Activated CD4-positive, alpha-beta T cell treated with anti-CD3 and anti-CD28 coated beads for 4 hours (primary cell): ENCODE measurements at places on chromosomes 7 and 10.
A peak's percentile ranks its signal among the peaks of the same experiment; 100 is the strongest.

DNA sequence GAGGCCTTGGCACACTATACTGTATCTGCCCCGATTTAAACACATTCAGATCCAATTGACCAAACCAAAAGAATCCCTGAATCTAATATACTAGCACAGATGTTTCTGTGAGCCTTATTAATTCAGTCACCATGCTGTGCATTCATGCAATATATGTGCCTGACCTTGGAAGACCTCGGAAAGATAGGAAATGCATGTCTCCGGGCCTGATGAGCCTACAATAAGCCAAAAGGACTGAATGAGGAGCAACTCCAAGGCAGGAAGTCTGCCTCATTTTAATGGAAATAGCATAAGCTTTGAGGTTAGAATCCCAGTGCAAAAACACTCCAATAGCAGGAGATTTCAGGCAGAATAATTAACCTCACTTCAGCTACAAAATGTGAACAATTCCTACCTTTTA, 316.7 kb downstream of the LRRTM3 start:
- DNase-seq, result no peak

DNA sequence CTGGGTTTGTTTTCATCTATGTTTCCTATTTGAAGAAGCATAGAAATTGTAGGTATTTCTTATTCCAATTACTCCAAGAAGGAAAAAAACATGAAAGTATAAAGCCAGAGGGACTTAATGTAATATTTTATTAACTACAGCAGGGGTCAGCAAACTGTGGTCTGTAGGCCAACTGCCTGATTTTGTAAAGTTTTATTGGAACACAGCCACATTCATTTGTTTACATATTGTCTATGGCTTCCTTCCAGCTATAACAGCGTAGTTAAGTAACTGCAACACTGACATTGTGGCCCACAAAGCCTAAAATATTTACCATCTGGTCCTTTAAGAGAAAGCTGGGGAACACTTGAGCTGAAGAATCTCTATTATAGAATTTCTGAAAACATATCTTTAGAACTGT, 306.2 kb downstream of the BICC1 start:
- DNase-seq, result no peak

GRCh38 chr7:27917119-27917518, 177.2 kb downstream of the TAX1BP1 start:
- DNase-seq, result no peak

GRCh38 chr7:156493942-156494341, 146.6 kb upstream of the RNF32 start:
- no peak for DNase-seq

- no peak for DNase-seq
Measured at GRCh38 chr7:86814661-86815379, 171.1 kb downstream of the GRM3 start.

- DNase-seq, result no peak
Measured at GRCh38 chr7:155807065-155807671, 5.1 kb downstream of the SHH start.

GRCh38 chr10:104297697-104298660, 29.0 kb downstream of the GSTO2 start:
- no peak for DNase-seq

DNA sequence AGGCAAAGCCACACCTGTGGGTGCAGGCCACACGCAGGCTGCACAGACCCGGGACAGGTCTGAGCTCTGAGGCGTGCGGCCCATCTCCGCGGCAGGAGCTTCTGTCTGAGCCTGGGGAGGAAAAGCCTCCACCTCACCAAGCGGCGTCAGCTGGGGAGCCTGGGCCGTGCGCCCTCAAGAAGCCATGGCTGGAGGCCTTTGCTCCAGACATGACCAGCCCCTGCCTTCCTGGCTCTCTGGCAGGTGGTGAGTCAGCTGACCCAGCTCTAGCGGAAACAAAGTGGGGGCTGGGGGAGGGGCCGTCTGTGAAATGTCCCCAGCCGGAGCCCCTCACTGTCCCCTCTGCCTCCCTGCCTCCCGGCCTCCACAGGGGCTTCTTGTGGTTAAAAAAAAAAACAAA, 12.5 kb downstream of the GPER1 start:
- DNase-seq, result no peak

GRCh38 chr7:150897502-150898474, 45.5 kb downstream of the AOC1 start:
- no peak for DNase-seq

DNA sequence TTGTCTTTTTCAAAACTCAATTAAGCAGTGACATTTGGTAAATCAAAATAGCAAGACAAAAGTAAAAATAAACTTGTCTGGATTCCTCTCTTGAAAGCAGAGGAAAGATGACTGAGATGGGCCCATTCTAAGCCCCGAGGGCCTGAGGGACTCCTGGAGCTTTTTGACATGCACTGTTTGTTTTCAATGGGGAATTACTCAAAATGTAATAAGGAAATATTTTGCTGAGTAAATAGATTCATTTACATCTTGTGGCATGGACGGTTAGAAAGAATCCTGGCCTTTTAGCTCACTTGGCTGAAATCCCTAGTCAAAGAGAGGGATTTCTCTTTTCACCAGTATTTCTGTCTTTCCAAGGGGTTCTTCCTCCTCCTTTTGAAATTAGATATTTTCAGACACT, 108.0 kb downstream of the MKX start:
- no peak for DNase-seq

DNA sequence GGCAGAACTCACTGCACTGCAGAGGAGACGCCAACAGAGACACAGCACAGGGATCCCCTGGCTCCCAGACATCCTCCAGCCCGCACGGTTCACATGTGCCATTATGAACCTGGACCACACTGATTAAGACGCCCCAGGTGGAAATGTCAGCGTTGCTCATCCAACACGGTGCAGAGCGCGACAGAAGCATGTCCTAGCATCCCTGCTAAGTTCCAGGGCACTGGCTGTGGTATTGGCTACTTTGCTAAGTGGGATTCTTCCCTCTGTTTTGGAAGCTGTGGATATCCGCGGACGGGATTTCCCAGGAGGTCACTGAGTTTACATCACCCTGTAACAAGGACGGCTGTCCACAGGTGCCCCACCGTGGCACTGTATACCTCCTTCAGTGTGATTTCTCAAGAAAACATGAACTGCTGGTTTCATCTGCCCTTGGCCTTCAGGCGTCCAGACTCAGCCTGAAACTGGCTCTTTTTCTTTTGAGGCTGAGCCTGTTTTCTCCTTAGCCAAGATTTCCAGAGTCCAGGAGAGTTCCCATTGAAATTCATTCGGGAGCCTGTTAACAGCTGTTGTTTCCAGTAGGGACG, 324.0 kb downstream of the WDR37 start:
- no peak for DNase-seq

GRCh38 chr7:152583006-152583405, 92.9 kb downstream of the XRCC2 start:
- no peak for DNase-seq

DNA sequence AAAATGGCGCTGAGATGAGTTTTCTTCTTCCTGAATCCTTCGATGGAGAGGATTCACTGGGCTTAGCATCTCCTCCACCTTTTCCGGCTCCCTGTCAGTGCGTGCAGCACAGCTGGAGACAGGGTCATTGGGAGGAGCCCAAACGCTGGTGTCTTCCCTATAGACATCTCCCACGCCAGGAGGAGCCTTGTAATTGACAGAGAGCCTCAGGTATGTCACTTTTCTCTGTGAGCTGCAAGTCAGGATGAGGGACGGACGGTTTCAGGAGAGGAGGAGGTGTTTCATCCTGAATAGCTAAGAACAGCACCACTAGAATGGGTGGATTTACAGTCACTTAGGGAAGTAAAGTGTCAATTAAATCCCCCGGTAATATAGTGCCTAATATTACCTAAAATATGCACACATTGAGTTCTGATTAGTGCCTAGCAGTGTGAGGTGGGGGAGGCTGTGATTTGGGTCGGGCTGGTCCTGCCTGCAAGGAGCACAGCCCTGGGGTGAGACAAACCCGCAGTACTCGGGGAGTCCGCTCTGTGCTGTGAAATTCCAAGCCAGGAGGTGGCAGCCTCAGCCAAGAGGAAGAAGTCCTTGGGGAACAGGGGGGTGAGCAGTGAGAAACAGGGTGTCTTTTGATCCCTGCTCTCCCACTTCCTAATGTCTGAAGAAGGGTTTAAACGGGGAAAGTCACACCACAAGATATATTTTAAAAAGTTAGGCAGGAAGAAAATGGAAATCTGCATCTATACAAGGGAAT, 28.2 kb downstream of the IL15RA start:
- peak; percentile 32 for DNase-seq

GRCh38 chr7:22444181-22444971, 55.6 kb downstream of the STEAP1B start:
- no peak for DNase-seq

GRCh38 chr10:97427571-97428179, 1.7 kb downstream of the PGAM1 start:
- DNase-seq, result peak; percentile 41

GRCh38 chr10:96367470-96367869, 8.7 kb upstream of the OPALIN start:
- DNase-seq, result no peak

- no peak for DNase-seq
Measured at GRCh38 chr10:30282221-30282620, 66.9 kb downstream of the MTPAP start.

DNA sequence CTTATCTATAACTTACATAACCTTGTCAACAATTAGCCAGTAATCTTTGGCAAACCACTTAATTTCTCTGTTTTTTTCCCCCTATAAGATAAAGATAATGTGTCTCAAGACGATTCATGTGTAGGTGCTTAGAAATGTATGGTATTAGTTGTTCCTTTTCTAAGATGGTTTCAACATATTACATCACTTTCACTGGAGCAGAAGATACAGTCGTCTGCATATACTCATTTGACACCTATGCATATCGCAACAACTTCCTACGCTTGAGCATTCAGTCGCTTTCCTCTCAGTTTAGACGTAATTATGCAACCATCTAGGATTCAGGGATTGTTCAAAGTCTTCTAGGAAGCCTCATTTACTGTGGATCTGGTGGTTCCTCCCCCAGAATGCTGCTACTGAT, 396.7 kb downstream of the PHTF2 start:
- no peak for DNase-seq

- DNase-seq, result no peak
Measured at GRCh38 chr10:124991835-124992234, 49.9 kb downstream of the ZRANB1 start.

- DNase-seq, result no peak
Measured at GRCh38 chr7:128904381-128905197, 5.9 kb downstream of the KCP start.
